ENCODE measurements at places on chromosomes 3 and 15.

- no peak for DNase-seq
Observed at GRCh38 chr15:95957861-95958260, 372.6 kb upstream of the NR2F2 start.

GRCh38 chr3:113985541-113985940 lies 37.7 kb downstream of the ZDHHC23 start:
- DNase-seq, result no peak

- DNase-seq, result no peak
Observed at GRCh38 chr3:155318740-155319139, 25.3 kb upstream of the STRIT1 start.

- DNase-seq, result no peak
Observed at GRCh38 chr3:40915346-40915865, 283.9 kb upstream of the CTNNB1 start.

DNA sequence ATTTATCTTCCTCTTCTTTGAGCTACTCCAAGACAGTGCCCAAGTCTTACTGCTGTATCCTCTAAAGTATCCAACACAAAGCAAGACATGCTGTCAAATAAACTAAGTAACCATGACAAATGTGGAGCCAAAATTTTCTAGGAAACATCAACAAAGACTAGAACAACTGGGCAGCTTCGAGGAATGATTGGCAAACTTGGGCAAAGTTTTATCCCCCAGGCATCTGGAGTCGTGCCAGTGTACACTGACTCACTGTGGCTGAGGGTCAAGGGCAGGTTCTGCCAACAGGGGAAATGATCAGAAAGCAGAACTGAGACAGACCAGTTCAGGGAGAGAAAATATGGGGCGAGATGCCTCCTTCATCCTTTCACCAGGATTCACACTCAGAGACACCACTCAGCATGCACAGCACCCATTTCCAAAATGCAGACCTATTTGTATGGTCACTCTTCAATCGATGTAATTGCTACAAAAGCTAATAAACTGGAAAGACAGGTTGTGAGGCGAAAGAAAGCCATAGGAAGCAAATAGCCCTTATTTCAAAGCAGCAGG lies 65.8 kb downstream of the MB21D2 start:
- DNase-seq, result no peak

DNA sequence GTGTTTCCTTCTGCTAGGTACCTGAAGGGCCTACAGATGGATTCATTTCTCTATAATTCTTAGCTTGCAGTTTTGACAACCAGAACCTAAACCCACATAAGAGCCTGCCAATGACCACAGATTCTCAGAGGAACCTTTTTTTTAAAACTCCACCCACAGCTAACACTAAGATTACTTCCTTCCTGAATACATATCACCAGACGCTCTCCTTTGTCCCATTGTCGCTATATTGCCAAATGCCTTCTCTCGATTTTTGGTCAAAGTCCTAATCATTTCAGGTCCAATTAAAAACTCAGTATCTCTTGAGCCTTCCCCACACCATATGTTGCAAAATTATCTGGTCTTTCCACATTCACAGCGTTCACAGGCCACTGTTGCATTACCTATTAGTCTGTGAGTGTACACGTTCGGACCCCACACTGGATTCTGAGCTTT lies 12.4 kb downstream of the ZNF710 start:
- DNase-seq, result no peak

DNA sequence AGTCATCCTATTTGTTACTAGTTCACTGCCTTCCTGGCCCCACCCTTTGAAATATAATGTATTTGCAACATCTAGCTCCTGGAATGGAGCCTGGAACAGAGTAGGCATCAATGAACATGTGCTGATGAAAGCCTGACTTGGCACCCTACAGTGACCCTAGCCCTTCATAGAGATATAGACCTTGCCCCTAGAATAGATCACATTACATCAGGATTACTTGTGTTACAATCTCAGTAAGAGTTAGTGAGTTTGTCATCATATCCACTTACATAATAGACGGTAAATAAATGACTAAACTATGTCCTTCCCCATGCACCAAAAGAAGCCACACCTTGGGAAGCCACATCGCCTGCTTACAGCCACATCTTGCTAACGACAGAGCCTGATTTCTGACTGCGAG lies 110.5 kb upstream of the WNT5A start:
- no peak for DNase-seq

DNA sequence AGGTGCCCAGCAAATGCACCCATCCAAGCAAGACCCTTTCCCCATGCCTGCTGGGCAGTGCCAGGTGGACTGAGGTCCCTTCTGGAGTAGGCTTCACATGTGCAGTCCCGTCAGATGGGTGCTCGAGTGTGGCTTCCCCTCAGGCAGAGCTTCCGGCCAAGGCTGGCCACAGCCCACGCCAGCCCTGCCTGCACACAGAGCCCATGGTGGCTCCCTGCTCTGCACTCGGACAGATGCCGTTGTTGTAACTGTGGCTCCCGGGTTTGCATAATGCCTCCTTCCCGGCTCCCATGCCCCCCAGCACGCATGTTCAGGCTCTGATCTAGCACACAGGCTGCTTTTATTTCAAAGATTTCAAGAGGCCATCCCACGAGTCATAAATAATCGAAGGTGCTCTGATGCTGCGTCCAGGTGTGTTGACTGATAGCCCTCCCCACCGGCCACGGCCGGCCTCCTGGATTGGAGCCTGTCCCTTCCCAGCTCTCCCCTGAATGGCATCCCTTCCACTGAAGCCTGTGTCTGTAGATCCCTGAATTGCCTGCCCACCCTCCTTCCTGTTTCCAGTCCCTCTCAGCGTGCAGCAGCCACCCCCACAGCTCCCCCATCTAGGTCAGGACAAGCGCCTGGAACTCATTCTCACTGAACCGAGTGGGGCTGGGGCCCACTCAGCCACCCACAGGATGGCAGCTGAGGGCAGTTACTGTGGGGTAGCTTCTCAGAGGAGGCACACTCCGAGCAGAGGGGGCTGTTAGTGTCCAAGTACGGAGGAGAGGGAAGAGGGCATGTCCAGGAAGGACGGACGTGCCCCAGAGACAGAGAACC lies 100.0 kb upstream of the LINGO1 start:
- DNase-seq, result no peak

GRCh38 chr3:136906725-136907124 lies 44.7 kb downstream of the NCK1 start:
- no peak for DNase-seq

DNA sequence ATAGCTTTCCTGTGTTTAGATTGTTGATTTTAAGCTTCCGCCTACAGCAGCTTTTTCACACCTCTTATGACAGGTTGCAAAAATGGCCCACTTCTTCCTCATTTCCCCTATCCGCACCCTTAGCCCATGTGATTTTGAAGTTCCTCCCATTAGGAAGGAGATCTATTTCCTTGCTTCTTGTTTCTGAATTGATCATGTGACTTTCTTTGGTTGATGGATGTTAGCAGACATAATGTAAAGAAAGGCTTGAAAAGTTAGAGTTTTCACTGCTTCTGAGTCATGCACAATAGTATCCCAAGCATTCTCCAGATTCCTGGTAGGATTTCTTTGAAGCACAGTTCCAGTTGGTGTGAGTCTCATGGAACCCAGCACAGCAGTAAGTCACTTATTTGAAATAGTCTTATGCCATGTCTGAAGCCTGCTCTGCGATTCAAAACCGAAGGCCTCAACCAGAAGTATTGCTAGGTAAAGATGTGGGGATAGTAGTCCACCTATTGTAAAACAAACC lies 76.6 kb downstream of the EDEM1 start:
- DNase-seq, result no peak

GRCh38 chr15:94110476-94111130 lies 120.8 kb upstream of the MCTP2 start:
- no peak for DNase-seq

GRCh38 chr15:37034392-37034791 lies 66.0 kb downstream of the MEIS2 start:
- DNase-seq, result no peak

DNA sequence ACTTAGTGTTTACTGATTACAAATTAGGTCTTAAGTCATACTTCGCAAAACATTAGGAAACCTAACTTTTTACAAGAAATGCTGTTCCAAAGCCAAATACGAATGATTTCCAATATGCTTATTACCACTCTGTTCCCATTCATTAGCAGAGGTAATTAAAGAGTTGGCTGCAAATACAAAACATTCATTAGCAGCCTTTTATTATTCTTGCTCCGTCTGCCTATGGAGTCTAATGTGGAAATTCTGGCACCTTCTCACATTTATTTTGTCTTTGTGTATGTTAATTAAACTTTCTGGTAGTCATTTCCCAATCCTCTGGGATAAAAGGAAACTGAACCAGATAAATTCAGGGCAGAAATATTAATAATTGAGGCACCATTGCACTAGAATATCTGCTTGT lies 689.0 kb downstream of the PLOD2 start:
- DNase-seq, result no peak

GRCh38 chr3:15092686-15093085 lies 6.3 kb downstream of the RBSN start:
- DNase-seq, result no peak

DNA sequence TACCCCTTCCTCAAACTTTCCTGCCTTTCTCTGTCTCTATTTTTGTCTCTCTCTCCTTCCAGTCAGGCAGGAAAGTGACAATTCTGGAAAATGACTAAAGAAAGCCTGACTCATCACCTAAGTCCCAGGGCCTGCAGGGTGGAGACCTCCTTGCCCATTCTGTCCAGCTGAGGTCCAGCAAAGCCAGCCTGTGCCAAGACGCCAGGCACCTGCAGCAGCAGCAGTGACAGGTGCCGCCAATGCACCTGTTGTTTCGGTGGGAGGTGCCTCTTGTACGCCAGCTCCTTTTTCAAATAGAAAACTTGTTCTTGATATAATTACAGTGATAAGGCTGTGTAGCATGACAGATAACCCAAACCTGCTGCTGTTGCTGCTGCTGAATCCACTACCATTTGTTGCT lies 501.3 kb downstream of the NTRK3 start:
- DNase-seq, result no peak

GRCh38 chr3:194910414-194910984 lies 224.8 kb downstream of the FAM43A start:
- no peak for DNase-seq
